ENCODE measurements at places on chromosomes 1 and 21.

DNA sequence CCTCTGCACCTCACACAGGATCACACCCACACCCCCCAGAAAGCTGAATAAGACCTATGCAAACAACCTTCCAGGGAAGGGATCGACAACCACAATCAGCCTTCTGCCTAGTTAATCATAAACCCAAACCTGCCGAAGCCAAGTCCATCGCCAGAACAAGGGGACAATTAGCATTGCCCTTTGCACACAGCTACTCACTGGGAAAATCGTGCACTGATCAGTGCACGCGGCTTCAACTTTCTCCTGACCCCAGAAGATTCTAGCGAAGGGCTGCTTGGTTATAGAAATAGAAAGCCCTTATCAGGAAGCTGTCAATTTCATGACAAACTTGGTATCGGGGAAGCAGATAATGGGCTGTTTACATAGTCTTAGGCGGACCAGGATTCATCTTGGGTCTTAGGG, 29.5 kb downstream of the RUNX1 start:
- DNase-seq, result no peak

DNA sequence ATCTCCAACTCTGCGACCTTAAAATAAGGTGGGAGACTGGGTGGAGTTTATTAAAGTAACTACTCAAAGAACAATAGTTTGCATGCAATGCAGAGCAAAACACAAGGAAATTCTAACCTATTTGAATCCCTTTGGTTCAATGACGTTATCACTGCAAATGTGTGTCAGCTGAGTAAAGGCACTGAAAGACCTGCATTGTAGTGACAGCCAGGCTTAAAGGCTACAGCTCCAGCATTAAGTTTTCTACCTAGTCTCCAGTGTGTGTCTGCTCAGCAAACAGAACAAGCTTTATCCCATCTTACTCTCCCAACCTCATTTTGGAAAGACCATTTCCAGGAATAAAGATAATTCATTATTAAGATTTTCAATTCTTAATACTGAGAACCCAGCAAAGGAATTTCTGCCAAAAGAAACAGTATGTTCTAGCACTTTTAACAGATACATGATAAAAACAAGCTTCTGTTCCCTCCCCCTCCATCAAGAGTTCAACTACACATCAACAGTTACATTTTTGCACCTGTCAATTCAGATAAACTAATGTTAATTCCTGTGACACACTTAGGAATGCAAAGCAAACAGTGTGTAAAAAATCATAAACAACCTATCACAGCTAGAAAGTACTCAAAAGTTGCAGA, 14.2 kb downstream of the PTP4A2 start:
- DNase-seq, result no peak

GRCh38 chr1:150876119-150876454, 312 bp downstream of the ARNT start:
- no peak for DNase-seq

GRCh38 chr1:161115132-161115711, 2.6 kb downstream of the PFDN2 start:
- no peak for DNase-seq

- peak; percentile 64 for DNase-seq
These were observed 41.5 kb downstream of the PTPRC start for GRCh38 chr1:198680174-198680875.

- DNase-seq, result peak; percentile 4
These were observed 13.6 kb upstream of the TMPRSS2 start for GRCh38 chr21:41521489-41522027.

GRCh38 chr1:32361674-32362473, 411 bp downstream of the FAM229A start:
- DNase-seq, result peak; percentile 22

DNA sequence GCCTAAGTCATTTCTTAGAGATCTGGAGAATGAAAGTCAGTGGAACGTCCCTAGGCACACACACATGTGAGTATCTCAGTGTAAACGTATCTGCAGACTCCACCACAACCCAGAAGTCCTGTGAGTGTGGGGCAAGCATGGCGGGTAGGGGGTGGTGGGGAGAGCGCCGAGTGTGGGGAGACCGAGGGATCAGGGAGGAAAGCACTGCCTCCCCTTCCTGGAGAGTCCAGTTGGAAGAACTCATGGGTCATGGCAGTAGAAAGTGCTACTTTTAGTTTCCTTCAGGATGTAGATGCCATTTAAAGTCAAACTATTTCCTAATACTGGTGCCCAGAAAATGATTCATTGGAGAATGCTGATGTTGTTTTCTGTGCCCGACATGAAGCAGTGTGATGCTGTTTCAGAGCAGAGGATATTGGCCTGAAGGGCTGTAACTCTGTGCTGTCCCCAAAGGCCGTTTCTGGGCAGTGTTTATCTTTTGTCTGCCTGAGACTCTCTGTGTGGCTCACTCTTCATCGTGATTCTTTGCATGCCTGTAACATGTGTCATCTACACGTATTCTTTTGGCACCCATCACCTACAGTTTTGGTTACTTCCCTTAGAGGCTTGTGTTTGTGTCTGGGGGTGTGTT, 45.7 kb upstream of the TSPAN2 start:
- no peak for DNase-seq

GRCh38 chr1:157141212-157141855, 3.1 kb upstream of the ETV3 start:
- DNase-seq, result no peak

- no peak for DNase-seq
These were observed 124.3 kb upstream of the RAB4A start for GRCh38 chr1:229146647-229147046.

DNA sequence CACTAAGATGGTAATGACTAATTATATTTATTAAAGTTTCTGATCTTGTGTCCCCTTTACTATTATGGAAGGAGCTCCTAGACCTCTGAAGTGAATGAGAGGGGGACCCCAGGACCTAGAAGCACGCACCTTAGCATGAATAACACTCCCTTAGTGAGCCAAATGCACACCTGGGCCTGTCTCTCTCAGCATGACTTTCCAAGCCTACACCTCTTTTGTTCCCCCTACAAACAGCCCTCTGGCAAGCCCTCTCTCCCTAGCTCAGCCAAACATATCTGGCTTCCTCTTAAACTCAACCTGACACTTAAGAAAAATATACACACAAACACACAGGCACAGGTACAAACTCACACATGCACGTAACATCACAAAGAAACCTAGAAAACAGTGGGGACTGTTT, 7.3 kb upstream of the CTH start:
- DNase-seq, result no peak

DNA sequence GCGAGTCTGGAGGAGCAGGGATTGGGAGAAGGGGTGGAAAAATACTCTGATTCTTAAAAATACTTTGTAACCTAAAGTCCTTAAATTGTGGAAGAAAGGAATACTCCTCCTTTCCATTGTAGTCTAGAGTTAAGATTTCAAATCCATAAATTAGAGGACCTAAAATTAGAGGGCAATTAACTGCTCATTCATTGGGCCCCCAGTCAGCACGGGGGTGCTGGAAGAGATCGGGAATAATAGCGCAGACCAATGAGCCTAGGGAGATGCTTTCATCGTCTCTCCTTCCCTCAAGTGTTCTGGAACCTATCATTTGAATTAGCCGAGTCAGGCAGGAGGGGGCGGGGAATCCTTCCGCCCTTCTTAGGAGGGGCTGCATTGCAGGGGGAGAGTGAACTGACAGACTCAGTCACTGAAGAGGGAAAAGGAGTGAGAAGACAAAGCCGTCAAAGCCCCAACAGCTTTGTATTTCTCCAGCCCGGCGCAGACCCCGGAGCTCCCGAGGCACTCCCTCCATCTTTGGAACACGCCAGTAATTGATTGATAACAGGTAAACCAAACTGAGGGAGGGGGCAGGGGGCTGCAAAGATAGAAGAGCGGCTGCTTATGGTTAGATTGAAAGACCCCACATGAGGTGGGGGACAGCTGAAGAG, at the start of gene MLLT11:
MLLT11 (plus strand) TSS at position 391 of the 650 bp plus-strand sequence. CDS start 6,828 bp downstream, outside the sequence.
- no peak for DNase-seq

DNA sequence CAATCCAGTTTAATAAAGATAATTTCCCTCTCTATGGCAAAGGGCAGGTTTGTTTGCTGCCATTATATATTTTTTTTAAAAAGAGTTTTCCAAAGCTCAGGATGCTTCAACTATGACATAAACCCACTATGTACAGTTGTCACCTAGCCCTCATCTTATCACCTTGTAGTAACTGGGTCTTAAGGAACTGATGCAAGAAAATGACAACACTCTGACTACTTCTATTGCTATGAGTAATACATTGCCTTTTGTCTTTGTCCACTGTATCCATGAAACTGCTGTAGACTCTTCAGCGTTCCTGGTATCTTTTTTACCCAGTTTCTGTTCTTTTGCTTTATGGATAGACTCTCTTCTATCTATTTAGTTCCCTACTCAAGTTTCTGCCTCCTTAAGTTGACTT, 586.5 kb downstream of the NEGR1 start:
- no peak for DNase-seq

- no peak for DNase-seq
These were observed 155.8 kb downstream of the RYR2 start for GRCh38 chr1:237197470-237198425.

- DNase-seq, result no peak
These were observed 30.3 kb downstream of the PARK7 start for GRCh38 chr1:7991504-7992440.

GRCh38 chr1:107683191-107683657, 281.8 kb downstream of the VAV3 start:
- DNase-seq, result no peak

DNA sequence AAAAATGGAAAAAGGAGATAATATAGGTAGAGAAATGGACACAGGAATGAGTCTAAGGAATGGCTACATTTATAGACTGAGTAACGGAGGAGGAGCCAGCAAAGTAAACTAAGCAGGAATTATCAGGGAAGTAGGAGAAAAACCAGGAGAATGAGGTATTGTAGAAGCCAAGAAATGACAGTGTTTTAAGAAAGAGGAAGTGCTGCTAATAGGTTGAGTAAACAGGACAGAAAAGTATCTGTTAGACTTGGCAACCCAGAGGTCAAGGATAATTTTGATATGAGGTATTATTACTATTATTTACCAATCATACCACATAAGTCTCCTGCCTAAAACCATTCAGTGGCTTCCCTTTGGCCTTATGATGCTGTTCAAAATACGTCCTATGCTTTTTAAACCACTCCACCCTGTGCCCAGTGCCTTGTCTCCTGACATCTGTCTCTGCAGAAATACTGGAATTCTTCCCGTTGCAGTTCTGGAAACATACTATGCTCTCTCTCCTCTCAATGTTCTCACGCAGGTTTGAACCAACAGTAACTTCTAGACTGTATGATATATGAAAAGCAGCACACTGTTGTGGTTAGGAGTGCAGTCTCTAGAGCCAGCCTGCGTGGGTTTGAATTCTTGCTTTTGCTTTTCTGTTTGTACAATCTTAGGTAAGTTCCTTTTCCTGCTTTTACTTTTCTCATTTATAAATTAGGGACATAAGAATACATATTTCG, 24.6 kb upstream of the NEK7 start:
- no peak for DNase-seq

- no peak for DNase-seq
These were observed 33.5 kb downstream of the CTBS start for GRCh38 chr1:84540759-84541158.

- DNase-seq, result no peak
These were observed 36.0 kb downstream of the C1orf94 start for GRCh38 chr1:34212673-34213072.

DNA sequence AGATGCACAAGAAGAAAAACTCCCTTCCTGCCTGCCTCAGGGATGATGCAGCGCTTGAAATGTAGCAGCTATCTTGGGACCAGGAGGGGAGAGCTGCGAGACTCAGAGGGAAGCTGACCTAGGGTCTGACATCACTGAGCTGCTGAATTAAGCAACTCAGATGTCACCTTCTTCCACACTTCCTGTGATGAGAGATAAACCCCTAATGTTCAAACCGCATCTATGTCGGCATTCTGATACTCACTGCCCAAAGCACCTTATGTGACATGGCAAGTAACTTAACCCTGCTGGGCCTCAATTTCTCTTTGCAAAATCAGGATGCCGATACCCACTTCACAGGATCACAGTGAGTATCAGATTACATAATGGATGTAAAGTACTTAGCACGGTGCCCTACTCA, 9.1 kb upstream of the AK2 start:
- peak; percentile 53 for DNase-seq

DNA sequence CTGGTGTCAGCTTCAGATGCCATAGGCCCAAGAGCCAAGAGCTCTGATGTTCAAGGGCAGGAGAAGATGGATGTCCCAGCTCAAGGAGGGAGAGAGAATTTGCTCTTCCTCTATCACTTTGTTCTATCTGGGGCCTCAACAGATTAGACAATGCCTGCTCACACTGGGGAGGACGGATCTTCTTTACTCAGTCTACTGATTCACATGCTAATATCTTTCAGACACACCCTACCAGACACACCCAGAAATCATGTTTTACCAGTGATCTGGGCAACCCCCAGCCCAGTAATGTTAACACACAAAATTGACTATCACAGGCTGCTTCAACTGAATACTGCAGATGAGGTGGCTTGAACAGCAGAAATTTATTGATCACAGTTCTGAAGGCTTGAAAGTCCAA, 69.0 kb downstream of the OLFML3 start:
- DNase-seq, result no peak

GRCh38 chr1:162117039-162117774, 47.7 kb downstream of the NOS1AP start:
- no peak for DNase-seq

DNA sequence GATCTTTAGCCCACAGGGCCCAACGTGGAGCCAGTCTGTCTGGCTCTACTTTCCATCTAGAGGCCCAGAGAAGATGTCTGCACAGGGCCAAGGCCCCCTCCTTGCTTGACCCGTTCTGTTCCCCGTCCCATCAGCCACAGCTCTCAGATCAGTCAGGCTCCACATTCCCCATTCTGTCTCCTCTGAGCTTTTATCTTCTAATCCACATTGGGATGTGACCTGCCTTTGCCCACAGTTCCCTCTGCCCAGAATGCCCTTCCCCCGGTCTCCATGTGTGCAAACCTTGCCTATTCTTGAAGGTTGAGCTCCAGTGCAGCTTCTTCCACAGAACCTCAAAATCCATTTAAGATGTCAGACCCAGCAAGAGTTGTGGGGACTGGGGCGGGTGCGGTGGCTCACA, 53.3 kb upstream of the WASF2 start:
- no peak for DNase-seq

- DNase-seq, result no peak
These were observed 5.7 kb upstream of the PPP1R15B start for GRCh38 chr1:204417074-204417997.

- no peak for DNase-seq
These were observed 37.3 kb downstream of the ZMYND12 start for GRCh38 chr1:42418516-42418915.

DNA sequence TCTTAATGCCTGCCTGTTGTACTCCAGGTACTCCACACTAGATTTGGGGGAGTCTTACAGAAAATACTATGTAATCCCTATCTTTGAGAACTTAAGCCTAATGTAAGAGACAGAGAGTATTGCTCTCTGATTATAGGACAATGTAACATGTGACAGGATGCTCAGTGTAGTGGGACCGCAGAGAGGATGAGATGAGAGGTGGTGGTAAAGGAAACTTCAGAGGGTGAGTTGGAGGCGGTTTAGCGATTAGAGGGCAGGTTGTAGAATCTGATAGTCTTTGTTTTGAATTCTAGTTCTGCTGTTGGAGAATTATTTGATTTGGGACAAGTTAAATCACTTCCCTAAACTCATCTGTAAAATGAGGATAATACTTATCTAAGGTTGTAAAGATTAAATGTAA, 5.4 kb downstream of the SOAT1 start:
- peak; percentile 42 for DNase-seq

All from CD4-positive, alpha-beta T cell treated with Interleukin-4 for 1 hour (primary cell).